ENCODE measurements at places on chromosomes 2 and 18. TPM values are rescaled to one million over a fixed set of nuclear protein-coding genes. Genes with fewer than 3 reads are reported as not detected.
A peak's percentile ranks its signal among the peaks of the same experiment; 100 is the strongest.

ANKRD30B gene
- total RNA-seq: 0.59 TPM

DNA sequence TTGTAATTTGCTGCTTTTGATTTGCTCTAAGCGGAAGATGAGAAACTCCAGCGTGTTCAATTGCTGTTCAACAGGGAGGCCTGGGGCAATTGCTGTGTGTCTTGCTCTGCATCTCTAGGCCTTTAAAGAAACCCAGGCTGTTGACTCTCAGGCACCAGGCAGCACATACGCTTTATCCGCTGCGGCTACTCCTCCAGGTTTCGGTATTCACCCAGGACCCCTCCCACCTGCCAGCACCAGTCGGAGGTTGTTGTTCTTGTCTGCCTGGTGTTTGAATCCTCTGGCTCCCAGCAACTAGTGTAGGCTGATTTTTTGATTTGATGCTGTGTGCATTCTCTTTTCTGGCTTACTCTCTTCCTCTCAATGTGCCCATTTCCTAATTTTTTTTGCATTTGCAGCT lies 383.1 kb downstream of the TSN start:
- no peak for DNase-seq

CXCR4 gene
- not detected for total RNA-seq

GRCh38 chr18:65146482-65147021 lies 604.3 kb upstream of the CDH7 start:
- DNase-seq: no peak

- DNase-seq: no peak
These were observed 87.4 kb downstream of the EML4 start for GRCh38 chr2:42256505-42256904.

GRCh38 chr2:174878537-174879147 lies 114.4 kb upstream of the CHRNA1 start:
- DNase-seq: peak; percentile 75

RPRM gene
- total RNA-seq: not detected

CHRND gene
- not detected for total RNA-seq

- peak; percentile 83 for DNase-seq
These were observed 73.6 kb downstream of the CYBRD1 start for GRCh38 chr2:171595896-171596295.

MTCL1 gene
- total RNA-seq: 9.3 TPM

- DNase-seq: no peak
These were observed 60.7 kb downstream of the PRELID3A start for GRCh38 chr18:12468445-12468844.

- DNase-seq: no peak
These were observed 10.8 kb upstream of the AMER3 start for GRCh38 chr2:130744287-130745117.

- peak; percentile 24 for DNase-seq
These were observed 250.3 kb downstream of the TTC32 start for GRCh38 chr2:19651466-19651865.

DNA sequence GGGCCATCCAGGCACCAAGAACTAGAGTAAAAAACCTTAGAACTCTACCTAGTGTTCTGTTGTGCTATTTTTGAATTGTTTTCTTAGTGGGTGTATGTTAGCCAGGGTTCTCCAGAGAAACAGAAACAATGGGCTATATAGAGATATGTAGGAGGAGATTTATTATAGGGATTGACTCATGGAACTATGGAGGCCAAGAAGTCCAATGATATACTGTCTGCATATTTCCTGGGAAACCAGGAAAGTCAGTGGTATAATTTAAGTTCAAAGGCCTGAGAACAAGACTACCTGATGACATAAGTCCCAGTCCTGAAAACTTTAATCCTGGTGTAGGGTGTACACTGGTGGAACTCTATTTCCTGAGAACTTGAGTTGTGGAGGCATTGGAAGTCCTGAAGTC lies 108.7 kb upstream of the ACVR1 start:
- no peak for DNase-seq

DNA sequence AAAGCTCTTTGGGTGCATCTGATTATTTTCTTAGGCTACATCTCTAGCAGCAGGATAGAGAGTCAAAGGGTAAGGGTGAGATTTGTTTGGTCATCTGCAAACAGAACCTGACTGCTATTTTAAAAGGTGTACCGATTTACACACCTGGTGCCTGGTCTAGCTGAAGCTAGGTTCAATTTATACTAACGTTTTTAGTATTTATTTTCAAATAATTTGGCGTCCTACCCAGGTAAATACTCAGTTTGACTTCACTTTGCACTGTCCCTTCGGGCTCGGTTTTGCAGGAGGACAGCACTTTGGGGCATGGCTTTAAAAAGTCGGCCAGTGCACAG lies 683 bp downstream of the PTRHD1 start:
- DNase-seq: no peak

GRCh38 chr2:193240752-193241151 lies 1046.0 kb upstream of the TMEFF2 start:
- no peak for DNase-seq

GRCh38 chr2:218438596-218438995 lies 19.7 kb downstream of the VIL1 start:
- DNase-seq: no peak

DNA sequence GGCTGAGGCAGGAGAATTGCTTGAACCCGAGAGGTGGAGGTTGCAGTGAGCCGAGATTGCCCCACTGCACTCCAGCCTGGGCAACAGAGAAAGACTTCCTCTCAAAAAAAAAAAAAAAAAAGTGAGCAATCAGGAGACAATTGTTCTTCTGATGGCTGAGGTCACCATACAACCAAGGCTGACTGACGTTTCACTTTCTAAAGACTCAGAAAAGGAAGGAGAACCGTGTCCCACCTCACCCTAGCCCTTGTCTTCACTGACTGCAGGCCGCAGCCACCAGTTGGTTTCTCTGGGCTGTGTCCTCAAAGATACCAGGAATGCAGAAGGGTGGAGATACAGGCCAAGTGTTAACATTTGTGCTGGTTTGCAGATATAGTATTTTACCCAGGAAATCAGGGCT lies 7.7 kb upstream of the SLC35F6 start:
- no peak for DNase-seq

ESPNL gene
- not detected for total RNA-seq

DNA sequence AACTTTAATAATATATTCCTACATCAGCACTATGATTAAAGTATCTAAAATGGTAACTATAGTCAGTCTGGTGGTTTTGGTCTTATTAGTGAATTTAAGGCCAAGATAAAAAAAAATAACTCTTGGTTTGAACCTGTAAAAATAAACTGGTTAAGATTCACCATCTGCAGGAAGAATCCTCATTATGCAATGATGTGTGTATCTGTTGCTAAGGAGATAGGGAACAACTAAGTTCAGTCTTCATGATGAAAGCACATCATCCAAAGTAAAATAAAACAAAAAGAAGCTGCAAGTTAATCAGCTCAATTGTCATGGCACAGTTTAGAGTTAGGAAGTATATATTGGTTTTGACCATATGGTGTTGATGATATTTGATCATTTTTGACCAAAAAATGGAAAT lies 466.0 kb downstream of the NYAP2 start:
- peak; percentile 30 for DNase-seq

- peak; percentile 55 for DNase-seq
These were observed 47.6 kb downstream of the PLB1 start for GRCh38 chr2:28543316-28544035.

LRRTM1 gene
- not detected for total RNA-seq

- no peak for DNase-seq
These were observed 112.0 kb upstream of the PNPT1 start for GRCh38 chr2:55805686-55806085.

DNA sequence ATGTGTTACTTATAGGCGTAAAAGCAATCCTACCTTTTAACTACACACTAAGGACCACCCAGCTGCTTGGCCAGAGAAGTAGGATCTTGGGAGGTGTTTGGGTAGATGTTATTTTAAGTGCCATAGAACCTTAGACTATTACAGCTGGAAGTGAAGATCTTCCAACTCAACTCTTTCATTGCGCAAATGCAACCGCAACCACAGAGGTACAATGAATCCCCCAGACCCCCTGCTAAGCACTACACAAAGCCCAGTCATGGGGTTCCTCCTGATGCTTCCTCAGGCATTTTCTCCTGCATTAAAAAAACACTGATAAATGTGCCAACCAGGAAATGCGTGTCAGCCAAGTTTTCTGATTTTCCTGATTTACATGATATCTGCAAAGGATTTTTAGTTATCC lies 246.0 kb downstream of the LRRTM1 start:
- no peak for DNase-seq
